ENCODE measurements at places on chromosomes 12 and 14.

GRCh38 chr14:100187247-100187833 lies 27.9 kb upstream of the DEGS2 start:
- no peak for DNase-seq

GRCh38 chr14:99568567-99569560 lies 35.1 kb downstream of the CCDC85C start:
- DNase-seq, result no peak

- DNase-seq, result no peak
Observed at GRCh38 chr12:124541322-124541721, 26.1 kb downstream of the NCOR2 start.

- no peak for DNase-seq
Observed at GRCh38 chr12:6941267-6941666, 2.3 kb upstream of the RNU7-1 start.

DNA sequence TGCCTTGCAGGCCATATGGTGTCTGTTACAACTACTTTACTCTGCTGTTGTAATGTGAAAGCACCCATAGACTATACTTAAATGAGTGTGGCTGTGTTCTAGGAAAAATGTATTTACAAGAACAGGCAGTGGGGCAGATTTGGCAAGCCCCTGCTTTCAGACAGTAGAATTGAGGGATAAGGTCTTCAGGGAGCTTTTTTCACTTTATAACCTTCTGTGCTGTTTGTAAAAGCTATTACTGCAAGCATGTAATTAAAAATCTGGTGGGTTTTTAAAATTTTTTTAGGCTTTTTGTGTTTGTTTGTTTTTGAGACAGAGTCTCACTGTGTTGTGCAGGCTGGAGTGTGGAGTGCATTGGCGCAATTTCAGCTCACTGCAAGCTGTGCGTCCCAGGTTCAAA lies 73.9 kb downstream of the VEZT start:
- DNase-seq, result no peak

- no peak for DNase-seq
Observed at GRCh38 chr14:94227029-94227428, 52.9 kb downstream of the PPP4R4 start.

GRCh38 chr12:76417116-76417515 lies 68.9 kb upstream of the BBS10 start:
- no peak for DNase-seq

DNA sequence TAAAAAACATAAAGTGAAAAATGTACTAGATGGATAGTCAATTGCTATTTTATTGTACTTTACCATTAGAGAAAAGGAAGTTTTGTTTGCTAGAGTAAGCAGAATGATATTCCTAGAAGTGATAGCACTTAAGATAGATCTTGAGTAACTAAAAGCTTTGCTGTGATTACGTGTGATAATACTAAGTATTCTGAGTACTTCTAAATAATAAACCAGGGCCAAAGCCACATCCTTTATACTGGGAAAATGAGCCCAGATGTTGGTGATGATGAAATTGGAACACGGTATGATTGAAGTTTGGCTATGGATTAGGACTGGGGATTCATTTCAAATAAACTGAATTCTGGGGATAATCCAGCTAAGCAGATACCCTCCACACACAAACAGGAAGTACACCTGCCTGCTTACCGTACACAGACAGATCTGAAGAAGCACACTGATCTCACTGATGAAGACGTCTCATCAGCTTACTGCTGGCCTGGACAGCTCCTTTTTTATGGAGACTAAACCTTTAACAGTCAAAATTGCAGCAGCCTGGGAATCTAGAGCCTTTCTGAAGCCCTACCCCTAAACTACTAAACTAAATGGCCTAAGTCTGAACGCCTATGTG lies 199.8 kb downstream of the LRFN5 start:
- DNase-seq, result no peak

GRCh38 chr14:52304248-52304904 lies 9.7 kb upstream of the PTGER2 start:
- no peak for DNase-seq

DNA sequence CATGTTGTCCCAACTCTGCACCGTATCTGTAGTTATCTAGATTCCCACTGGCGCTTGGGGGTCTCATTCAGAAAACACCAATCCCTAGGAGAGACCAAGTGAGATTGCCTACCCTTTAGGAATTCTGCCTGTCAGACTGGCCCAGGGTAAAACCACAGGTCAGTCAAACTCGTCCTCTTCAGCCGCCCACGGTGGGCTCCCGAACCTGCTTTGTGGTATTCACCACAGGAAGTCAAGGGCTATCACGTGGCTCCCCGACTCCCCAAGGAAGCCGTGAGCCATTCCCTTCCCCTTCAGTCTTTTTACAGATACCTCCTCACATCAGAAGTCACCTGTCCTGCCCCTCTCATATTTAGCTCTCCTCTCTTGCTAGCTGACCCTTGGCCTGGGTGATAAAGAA lies 159.9 kb downstream of the EGLN3 start:
- no peak for DNase-seq

- DNase-seq, result no peak
Observed at GRCh38 chr14:35366056-35366451, 38.5 kb downstream of the NFKBIA start.
